ENCODE measurements at places on chromosomes 3 and 15. TPM values are rescaled to one million over a fixed set of nuclear protein-coding genes. Genes with fewer than 3 reads are reported as not detected.

Gene P2RY13
- total RNA-seq: not detected

Gene DENND4A
- total RNA-seq: 17.7 TPM

Gene KCNAB1
- total RNA-seq: under 0.01 TPM

Gene SLC51B
- total RNA-seq: 1.0 TPM

Gene CHST13
- total RNA-seq: not detected

Gene NRG4
- total RNA-seq: not detected

Data from bronchial smooth muscle cell (primary cell).